ENCODE measurements at places on chromosomes 2 and 18.

GRCh38 chr18:36733150-36733549 is 95.7 kb downstream of the TPGS2 start:
- DNase-seq, result no peak

DNA sequence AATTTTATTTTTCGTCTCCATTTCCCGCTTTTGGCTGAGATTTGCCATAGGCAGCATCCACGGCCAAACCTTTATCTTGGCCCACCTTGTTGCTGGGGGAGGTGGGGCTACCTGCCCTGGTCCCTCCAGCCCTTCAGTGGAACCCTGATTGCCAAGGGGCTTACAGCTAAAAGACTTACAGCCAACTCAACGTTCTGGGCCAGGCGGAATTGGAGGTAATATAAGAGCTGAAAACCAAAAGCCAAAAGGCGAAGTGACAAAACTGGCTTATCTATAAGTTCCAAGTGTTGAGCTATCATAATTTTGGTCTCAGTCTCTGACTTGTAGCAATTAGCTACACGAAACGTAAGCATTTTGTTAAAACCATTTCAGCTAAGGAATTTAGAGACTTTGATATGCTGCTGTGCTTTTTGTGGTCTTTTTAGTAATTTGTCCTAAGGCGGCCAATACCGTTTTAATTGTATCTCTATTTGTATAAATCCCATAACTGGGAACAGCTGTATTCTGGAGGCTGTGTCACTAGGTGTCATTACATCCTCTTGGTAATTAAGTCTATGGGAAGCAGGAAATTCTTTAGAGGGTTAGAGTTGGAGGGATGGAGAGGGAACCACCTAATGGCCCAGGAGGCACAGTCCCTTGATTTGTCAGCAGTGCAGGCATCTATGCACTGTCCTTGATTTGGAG is 24.0 kb downstream of the PDCD1 start:
- DNase-seq, result no peak

DNA sequence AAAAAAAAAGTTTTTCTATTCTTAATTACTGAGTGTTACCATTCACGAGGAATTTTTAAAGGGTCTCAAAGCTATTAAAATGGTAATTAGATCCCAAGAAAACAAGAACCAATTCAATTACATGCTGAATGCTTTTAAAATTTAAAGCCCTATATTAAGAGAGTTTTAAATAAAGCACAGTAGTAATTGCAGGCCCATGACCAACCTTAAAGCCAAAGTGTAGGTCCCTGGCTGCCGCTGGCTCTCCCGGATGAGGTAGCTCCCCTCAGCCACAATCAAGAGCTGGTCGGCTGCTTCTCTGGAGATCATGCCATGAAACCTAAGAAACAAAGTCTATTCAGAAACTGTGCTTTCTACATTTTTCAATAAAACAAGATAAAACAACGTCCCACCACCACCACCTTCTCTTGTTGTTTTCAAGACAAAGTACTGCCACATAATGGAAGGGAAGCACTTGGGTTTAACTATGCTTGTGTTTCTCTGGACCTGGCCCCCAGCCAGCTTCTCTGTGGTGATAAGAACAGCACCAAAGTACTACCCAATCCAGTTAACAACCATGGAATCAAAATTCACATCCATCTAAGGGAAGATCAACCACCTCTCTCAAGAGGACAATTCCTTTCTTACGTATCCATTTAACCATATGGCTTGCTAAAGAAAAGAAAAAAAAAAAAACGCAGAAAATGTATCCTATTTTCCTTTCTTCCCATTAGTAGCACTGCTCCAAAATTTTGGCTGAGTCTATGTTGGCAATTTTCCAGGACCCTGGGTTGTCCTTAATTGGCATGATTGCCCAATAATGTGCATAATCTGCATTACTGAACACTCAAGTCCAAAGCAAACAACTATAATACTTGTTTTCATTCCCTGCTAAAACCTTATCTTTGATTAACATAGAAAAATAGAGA is 90.1 kb downstream of the CHN1 start:
- peak; percentile 81 for DNase-seq

GRCh38 chr2:241848761-241849615 is 9.7 kb downstream of the PDCD1 start:
- no peak for DNase-seq

GRCh38 chr2:96407041-96407918 is 71.7 kb downstream of the NCAPH start:
- peak; percentile 31 for DNase-seq

DNA sequence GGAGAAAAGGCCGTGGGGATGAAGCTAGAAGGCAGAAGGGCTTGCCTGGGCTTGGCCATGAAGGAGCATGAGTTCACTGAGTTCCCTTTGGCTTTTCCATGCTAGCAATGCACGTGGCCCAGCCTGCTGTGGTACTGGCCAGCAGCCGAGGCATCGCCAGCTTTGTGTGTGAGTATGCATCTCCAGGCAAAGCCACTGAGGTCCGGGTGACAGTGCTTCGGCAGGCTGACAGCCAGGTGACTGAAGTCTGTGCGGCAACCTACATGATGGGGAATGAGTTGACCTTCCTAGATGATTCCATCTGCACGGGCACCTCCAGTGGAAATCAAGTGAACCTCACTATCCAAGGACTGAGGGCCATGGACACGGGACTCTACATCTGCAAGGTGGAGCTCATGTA is 2.9 kb downstream of the CTLA4 start:
- DNase-seq, result no peak

Measured in NCI-H2171 (cell line).